ENCODE measurements at places on chromosomes 1 and 21.
A peak's percentile ranks its signal among the peaks of the same experiment; 100 is the strongest.

- DNase-seq: no peak
Measured at GRCh38 chr1:19533626-19534025, 48.3 kb upstream of the CAPZB start.

- no peak for DNase-seq
Measured at GRCh38 chr1:1219341-1219740, 5.4 kb upstream of the TNFRSF4 start.

DNA sequence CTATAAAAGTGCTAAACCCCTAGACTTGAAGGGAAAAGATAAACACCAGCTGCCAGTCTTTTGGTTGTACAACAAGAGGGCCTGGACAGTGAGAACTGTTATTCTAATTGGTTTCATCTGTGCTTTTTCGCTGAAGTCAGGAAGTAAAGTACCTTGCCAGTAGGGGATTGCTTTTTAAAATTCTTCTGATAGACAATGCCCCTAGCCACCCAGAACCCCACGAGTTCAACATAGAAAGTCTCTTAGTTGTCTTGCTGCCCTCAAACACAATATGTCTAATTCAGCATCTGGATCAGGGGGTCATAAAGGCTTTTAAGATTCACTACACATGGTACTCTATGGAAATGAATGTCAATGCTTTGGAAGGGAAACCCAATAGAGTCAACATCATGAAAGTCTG lies 289.2 kb downstream of the TBX15 start:
- DNase-seq: no peak

- DNase-seq: no peak
Measured at GRCh38 chr21:29947119-29947518, 7.3 kb upstream of the GRIK1 start.

DNA sequence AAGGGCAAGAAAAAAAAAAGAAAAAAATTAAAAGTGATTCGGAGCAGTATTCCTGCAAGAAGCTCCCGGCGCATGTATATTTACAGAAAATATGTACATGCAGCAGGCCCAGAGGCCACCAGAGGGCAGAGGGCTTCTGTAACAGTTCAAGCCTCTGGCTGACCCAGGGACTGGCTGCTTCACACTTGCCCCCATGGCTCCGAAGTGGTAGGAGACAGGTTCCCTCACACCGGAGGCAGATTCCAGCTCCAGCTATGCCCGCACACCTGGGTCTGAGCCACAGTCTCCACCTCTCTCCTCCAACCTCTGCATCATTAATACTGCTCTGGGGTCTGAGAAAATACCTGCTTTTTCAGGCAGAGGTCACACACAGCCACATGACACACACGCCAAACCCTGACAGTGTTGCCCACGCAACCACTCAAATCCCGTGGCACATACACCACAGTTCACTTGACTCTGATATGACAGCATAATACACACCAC lies 2.2 kb upstream of the ARHGAP30 start:
- DNase-seq: peak; percentile 41

- no peak for DNase-seq
Measured at GRCh38 chr1:174682419-174683008, 234.8 kb downstream of the GPR52 start.

GRCh38 chr1:78070758-78071157 lies 25.0 kb downstream of the GIPC2 start:
- no peak for DNase-seq

DNA sequence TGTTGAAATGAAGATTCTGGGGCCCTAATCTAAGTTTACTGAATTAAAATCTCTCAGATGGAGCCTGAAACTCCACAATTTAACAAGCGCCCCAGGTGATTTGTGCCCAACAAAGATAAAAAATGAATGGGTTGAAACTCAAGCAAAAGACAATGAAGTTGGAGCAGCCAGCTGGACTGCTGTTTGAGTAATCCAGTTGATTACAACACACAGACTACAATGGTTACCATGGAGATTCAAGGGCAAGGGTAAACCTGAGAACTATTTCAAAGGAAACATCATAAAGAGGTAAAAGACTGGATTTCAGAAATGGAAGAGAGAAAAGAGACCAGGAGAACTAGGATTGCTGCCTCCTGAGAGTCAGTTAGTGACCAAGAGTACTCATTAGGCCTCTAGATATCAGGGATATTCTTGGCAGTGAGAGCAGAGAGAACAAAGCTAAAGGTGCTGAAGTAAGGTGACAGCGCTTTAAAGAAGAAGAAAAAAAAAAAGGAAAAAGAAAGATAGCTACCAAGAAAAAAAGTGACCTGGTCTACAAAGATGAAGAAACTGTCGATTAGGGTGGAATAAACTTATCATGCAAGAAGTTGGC lies 44.5 kb downstream of the LRRC53 start:
- no peak for DNase-seq

GRCh38 chr1:13507075-13507474 lies 6.7 kb downstream of the LRRC38 start:
- no peak for DNase-seq

GRCh38 chr1:41456847-41457540 lies 27.5 kb downstream of the EDN2 start:
- DNase-seq: no peak

- DNase-seq: no peak
Measured at GRCh38 chr21:40633048-40633447, 213.9 kb downstream of the DSCAM start.

GRCh38 chr1:63049135-63049534 lies 265.2 kb downstream of the ATG4C start:
- no peak for DNase-seq

DNA sequence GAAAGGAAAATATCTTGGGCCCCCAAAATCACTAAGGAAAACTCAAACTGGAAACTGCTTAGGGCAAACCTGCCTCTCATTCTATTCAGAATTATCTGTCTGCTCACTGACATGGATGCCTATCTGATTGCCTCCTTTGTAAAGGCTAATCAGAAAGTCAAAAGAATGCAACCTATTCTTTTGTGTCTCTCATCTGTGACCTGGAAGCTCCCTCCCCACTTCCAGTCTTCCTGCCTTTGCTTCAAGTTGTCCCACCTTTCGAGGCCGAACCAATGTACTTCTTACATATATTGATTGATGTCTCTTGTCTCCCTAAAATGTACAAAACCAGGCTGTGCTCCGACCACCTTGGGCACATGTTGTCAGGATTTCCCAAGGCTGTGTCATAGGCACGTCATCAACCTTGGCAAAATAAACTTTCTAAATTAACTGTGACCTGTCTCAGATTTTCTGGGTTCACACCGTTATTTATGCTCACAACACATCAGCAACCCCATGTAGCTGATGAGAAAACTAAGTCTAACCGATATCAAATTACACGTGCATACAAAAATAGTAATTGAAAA lies 302.3 kb upstream of the NRIP1 start:
- DNase-seq: no peak

DNA sequence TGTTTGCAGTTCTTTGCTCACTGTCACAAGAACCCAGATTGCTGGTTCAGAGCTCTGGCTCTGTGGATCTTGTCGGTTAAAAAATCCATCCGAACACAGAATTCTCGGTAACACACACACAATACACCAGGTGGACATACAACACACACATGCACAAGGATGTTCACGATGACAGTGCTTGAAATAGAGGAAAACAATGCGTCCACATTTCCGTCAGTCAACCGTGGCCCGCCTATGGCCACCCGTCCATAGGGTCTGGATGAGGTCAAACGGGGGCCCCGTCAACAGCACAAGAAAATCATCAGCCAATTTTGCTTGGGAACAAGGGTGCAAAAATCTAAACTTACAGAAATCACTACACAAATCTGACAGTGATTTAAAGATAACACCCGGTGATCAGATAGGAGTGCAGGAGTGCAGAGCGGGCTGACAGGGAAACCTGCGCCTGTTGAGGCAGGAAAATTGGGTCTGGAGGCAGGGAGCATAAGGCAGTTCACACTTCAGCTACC lies 50.4 kb upstream of the SLC19A1 start:
- DNase-seq: no peak

DNA sequence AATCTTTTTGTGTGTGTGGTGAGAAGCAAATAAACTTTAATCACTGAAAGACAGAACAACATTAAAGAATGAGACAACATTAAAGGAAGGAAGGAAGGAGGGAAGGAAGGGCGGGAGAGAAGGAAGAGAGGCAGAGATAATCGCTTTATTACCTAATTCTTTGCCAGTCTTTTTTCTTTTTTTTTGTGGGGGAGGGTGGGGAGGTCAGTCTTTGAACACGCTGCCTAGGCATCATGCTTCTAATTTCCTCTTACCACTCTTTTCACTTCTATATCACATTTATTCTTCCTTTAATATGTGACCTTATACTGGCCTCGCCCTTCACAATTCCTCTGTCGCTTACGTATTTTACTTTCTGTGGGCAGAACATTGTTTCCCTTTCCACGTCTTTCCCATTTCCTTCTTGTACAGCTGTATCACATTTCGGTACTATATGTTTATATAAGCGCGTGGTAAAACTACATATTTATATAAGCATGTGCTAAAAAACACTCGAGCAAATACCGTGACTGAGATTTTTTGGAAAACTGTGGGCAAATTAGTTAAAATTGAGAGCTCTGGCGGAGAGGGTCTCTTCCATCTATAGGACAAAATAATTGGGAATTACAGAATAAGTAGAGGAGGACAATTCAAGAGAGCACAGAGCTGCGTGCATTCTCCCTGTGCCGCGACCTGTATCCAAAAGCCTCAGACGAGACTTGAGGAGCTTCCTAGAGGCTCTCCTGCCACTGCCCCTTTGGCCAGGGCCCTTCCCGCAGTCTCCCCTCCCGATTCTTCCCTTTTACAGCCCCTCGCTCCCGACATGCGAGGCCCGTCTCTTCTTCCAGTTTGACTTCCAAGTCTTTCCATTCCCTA lies 823 bp upstream of the PRKAA2 start:
- no peak for DNase-seq

- no peak for DNase-seq
Measured at GRCh38 chr1:42186152-42186551, 21.6 kb upstream of the GUCA2A start.

DNA sequence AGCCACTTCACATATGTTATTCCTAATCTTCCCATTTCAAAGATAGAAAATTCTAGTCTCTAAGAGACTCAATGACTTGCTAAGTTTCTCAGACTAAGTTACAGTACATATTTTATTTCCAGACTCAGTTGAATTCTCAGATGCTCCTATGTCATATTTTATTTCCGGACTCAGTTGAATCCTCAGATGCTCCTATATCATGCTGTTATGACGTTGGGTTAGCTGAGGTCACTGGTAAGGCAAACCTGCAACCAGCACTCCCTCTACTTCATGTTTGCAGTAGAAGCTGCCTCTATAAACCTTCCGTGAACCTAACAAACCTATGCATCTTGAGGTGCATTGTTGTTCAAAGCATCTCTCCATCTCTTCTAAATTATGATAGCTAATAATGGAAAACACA lies 187.1 kb upstream of the SGIP1 start:
- no peak for DNase-seq

DNA sequence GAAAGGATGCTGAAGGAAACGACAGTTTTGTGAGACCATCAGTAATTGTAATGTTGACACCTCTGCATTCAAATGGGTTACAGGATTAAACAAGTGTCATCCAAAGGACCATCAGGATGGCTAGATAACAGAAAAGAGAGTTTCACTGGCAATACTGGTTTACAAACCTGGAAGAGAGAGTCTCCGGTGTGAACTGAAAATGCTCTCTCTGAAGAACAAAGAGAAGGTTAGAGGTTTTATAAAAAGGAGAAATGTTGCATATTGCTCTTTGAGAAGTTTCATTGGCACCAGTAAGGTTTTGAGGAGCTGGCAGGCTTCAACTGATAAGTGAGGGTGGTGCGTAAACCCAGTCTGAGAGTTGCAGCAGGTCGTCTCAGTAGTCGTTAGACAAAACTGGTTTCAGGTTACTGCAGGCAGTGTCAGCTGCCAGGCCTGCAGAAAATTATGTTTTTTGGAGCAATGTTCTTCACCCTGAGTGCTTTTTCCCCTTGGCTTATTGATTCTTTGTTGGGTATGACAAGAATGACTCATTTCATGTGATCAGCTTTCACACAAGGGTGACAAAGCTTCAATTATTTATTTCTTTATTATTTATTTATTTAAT lies 42.2 kb downstream of the KCNK1 start:
- DNase-seq: no peak

- no peak for DNase-seq
Measured at GRCh38 chr1:235974616-235975015, 90.3 kb downstream of the NID1 start.

DNA sequence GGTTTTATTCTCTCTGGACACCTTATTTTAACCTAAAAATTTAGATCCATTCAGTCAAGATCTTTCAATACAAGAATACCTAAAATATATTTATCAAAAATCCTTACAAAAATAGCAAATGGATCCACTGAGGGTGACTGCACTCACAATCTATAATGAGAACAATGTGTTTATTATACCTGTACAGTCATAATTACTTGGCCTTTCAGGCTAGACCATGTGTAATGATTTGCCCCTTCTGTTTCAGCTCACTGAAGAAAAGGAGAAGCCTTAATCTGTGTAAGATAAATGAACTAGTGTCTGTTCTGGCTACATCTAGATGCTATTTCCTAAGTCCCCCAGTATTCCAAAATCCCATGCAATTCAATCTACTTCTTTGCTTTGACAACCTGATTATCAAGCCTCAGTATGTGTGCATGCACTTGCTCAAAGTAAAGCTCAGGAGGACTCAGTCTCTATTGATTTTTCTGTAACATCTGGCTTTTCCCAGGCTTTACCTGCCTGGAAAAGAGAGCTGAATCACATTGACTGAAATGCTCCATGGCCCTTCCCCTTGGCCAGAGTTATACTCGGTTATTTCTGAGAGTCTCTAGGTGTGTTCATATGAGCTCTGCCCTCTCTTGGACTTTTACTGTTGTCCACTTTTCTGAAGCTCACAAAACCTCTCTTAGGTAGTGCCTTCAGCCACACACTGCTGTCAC lies 27.6 kb downstream of the CRP start:
- no peak for DNase-seq

GRCh38 chr1:167544447-167545093 lies 9.0 kb downstream of the CREG1 start:
- DNase-seq: no peak

- no peak for DNase-seq
Measured at GRCh38 chr1:17369466-17369865, 2.5 kb upstream of the PADI6 start.

- DNase-seq: no peak
Measured at GRCh38 chr1:231107600-231108326, 54.1 kb upstream of the TRIM67 start.

- no peak for DNase-seq
Measured at GRCh38 chr1:174314433-174314832, 133.3 kb upstream of the GPR52 start.

DNA sequence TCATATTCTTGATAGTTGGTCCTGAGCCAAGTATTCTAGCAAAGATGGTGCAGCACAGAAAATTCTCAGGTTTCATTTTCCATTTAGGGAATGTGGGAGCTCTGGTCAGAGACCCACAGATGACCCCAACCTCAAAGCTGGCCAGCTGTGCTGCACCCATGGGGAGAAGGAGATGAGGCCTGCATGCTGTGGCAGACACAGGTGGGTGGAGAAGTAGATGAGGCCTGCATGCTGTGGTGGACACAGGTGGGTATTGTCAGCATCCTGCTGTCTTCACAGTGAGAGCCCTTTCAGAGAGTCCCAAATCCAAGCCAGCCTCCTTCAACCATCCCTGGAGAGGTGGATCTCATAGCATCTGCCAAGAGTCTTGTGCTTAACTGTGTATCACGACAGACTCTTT lies 77.7 kb downstream of the DSCAM start:
- DNase-seq: no peak

- DNase-seq: no peak
Measured at GRCh38 chr1:84366786-84367185, 31.5 kb upstream of the DNASE2B start.

Measured in naive thymus-derived CD4-positive, alpha-beta T cell (primary cell).